ENCODE measurements at places on chromosomes 3 and 15.

- DNase-seq: no peak
These were observed 37.6 kb upstream of the FBN1 start for GRCh38 chr15:48682942-48683651.

DNA sequence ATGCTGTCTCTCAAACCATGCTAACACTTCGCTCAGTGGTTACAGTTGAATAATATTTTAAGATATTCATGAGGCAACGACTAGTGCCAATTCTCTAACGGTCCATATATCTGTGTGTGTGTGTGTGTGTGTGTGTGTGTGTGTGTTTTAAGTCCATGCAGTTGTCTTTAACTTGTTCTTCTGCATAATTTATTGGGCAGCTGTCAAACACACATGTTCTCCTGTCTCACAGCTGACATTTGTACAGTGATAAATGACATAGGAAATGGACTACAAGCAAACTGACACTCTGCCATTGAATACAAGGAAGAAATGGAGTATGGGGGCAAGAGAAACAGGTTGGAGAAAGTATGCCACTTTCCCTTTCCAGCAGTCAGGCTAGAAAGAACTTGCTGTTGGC lies 172.0 kb downstream of the PDZRN3 start:
- no peak for DNase-seq

- DNase-seq: no peak
These were observed 4.0 kb upstream of the ADPGK start for GRCh38 chr15:72787526-72787925.

DNA sequence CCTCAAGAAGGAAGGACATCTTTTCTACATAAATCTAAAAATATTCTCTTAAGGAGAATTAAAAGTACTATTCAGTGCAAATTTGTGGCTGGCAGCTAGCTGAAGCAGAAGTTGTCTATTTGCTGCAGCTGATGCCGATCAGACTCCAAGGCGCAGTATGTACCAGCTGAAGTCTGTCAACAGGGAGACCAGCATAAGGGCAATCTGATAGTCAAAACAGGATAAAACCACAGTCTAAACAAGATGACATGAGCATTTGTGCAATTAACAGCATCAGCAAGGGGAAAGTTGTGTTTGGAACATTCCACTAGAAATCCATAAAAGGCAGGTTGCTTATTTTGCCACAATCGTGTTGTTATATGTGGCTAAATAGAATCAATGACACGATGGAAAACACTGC lies 198.2 kb upstream of the ROBO2 start:
- DNase-seq: no peak

- no peak for DNase-seq
These were observed 22.9 kb upstream of the ZBED2 start for GRCh38 chr3:111617912-111618601.

GRCh38 chr15:73370151-73370550 lies 1.4 kb upstream of the HCN4 start:
- DNase-seq: no peak

- DNase-seq: no peak
These were observed 56.3 kb downstream of the APBA2 start for GRCh38 chr15:28942046-28942445.
